ENCODE measurements at places on chromosomes 13 and 19.

- no peak for DNase-seq
These were observed 7.8 kb downstream of the DDX39A start for GRCh38 chr19:14411161-14411937.

GRCh38 chr13:39148513-39148961, 110.3 kb downstream of the NHLRC3 start:
- DNase-seq, result no peak

DNA sequence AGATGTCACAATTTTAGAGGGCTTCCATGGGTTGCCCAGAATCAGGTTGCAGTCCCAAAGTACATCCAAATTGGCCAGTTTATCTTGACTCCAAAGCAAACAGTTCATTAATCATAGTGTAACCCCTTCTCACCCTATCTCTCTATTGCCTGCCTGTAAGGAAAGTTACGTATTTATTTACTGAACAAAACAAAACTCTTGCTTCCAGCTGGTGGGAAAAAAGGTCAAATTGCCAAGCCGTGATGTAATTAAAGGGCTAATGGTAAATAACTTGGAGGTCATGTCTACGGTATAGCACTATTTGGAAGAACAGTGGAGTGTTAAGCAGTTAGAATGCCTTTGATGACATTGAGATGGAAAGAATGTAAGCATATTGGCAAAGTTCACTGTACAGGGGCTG, 214.0 kb downstream of the DLEU7 start:
- DNase-seq, result no peak

DNA sequence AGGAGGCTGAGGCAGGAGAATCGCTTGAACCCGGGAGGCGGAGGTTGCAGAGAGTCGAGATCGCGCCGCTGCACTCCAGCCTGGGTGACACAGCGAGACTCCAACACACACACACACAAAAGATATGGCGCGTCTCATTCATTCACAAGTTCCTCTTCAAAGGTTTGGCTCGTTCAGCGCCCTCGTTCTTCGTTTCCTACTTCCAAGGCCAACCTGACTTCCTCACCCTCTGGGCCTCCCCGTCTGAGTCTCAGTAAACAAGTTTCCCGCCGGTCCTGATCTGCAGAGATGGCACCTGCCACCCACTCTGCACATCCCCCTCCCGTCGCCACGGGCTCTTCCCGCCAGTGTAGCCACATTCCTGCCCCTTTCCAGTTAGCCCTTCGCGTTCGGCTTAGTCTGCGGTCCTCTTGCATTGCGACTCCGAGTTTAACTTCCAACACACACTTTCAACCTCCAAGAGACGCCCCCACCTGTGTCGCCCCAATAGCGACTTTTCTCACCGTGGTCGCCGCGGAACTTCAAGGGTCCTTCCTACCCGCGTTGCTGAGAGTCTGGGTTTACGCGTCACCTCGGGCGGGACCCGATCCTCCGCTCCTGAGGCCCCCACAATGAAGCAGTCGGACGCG, 1.3 kb upstream of the BSG start:
- DNase-seq, result no peak

DNA sequence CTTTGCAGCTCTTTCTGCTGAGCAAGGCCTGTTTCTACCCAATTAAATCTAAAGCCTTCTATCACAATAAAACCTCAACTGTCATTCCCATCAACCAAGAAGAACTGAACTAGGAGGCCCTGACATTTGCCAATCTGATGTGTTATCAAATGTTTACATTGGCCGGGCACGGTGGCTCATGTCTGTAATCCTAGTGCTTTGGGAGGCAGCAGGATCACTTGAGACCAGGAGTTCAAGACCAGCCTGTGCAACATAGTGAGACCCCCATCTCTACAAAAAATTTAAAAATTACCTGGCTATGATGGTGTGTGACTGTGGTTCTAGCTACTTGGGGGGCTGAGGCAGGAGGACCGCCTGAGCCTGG, 2.8 kb upstream of the FBXO17 start:
- DNase-seq, result no peak

GRCh38 chr19:16569609-16570320, 2.5 kb downstream of the SLC35E1 start:
- no peak for DNase-seq

GRCh38 chr19:31370216-31370615, 21.0 kb upstream of the TSHZ3 start:
- no peak for DNase-seq

GRCh38 chr19:1249298-1249989, 1.1 kb downstream of the MIDN start:
- peak; percentile 91 for DNase-seq

- DNase-seq, result no peak
These were observed 35.7 kb upstream of the TPM4 start for GRCh38 chr19:16040642-16041041.

- DNase-seq, result no peak
These were observed 70.2 kb downstream of the SPACA7 start for GRCh38 chr13:112446347-112446861.

DNA sequence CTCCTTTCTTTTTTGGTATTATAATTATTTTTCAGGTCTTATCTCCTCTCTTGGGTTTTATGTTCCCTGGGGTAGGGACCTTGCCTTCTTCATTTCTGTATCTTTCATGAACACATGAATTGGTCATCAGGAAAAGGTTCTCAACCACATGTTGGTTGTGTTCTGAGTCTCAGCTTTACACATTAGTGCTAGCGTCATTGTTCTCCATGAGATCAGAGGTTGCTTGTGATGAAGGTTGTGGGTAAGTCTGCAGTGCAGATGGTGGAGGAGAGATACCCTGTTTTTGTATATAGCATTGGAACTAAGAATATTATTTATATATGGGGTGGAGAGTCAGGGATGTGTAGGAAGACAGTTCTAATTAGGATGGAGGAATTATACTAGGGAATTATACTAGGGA, 24.5 kb upstream of the CEACAM8 start:
- no peak for DNase-seq

GRCh38 chr19:37936166-37936565, 29.2 kb downstream of the SIPA1L3 start:
- DNase-seq, result no peak

GRCh38 chr19:10433131-10433536, 12.8 kb downstream of the PDE4A start:
- DNase-seq, result no peak

DNA sequence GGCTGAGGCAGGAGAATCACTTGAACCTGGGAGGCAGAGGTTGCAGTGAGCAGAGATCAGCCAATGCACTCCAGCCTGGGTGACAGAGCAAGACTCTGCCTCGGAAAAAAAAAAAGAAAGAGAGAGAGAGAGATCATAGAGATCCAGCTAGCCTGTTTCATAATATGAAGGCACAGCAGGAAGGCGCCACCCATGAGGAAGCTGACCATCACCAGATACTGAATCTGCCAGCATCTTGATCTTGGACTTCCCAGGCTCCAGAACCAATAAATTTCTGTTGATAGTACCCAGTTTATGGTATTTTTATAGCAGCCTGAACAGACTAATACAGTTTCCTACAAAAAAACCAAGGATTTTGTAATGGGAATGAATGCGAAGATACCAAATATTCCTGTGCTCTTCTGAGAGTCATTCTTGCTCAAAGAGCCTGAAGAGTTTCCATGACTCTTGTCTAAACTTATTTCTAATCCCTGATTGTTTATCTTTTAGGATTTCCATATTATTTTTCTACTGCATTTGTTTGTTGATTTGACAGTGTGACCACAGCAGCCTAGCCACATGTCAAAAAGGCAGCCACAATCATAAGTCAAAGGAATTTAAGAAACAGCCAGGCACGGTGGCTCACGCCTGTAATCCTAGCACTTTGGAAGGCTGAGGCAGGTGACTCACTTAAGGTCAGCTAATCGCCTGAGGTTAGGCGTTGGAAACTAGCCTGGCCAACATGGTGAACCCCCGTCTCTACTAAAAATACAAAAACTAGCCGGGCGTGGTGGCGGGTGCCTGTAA, 37.7 kb upstream of the PDCD5 start:
- DNase-seq, result no peak

DNA sequence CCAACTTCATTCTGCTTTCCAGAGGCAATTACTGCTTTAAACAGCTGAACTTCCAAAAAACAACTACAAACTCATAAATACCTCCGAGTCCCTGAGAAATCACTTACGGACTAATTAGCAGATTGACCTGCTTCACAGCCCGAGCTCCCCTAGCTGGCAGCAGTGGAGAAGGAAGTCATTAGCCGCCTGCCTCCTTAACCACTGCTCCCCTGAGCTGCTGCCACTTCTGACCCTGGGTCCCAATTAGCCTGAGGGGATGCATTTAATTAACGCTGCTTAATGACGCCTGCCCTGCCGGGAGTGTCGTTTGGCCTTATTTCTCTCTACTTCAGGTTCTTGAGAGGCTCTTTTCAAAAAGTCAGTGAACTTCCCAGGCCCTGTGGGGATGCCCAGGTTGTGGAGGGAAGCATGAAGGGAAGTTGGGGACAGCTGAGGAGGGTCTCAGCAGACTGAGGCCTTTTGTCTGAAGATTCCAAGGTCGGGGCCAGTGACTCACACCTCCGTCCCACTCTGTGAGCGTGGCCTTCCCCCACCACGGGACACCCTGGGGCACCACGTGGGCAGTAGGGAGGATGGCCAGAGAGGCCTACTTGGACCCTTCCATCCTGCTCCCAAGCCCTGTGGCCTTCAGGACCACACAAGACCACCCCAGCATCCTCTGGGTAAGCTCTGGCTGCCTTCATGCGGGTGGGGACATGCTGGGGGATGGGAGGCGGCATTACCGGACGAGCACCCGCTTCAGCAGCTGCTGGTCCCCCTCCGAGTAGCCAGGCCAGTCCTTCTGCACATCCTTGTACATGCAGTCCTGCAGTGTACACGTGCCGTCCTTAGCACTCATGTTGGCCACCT, 19.8 kb upstream of the ISYNA1 start:
- no peak for DNase-seq

- no peak for DNase-seq
These were observed 113.3 kb upstream of the SPRY2 start for GRCh38 chr13:80454245-80454644.

DNA sequence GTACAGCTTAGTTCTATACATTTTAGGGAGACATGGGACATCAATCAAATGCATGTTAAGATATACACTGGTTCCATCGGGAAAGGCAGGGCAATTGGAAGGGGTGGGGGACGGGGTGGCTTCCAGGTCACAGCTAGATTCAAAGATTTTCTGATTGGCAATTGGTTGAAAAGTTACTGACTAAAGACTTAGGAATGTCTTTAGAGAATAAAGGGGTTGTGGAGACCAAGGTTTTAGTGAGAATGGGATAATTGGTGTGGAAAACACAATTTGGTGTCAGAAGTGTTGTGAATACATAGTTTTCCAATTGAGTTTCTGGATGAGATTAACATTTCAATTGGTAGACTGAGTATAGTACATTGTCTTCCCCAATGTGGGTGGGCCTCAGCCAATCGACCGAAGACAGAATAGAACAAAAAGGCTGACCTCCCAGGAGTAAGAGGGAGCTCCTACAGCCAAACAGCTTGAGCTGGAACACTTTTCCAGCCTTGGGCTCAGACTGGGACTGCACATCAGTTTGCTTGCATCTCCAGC, 988 bp upstream of the CCDC169 start:
- no peak for DNase-seq

GRCh38 chr19:27753622-27754021, 1459.3 kb downstream of the UQCRFS1 start:
- no peak for DNase-seq

DNA sequence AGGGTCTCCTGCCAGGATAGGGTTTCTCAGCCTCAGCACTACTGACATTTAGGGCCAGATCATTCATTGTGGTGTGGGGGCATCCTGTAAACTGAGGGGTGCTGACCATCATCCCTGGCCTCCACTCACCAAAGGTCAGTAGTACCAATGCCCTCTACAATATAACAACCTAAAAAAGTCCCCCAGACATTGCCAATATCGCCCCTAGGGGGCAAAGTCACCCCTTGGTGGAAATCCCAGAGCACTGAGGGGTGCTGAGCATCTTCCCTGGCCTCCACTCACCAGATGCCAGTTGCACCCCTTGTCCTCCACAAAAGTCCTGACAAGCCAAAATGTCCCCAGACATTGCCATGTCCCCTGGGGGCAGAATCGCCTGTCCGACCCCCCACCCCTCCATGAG, 21.6 kb downstream of the CPAMD8 start:
- no peak for DNase-seq

DNA sequence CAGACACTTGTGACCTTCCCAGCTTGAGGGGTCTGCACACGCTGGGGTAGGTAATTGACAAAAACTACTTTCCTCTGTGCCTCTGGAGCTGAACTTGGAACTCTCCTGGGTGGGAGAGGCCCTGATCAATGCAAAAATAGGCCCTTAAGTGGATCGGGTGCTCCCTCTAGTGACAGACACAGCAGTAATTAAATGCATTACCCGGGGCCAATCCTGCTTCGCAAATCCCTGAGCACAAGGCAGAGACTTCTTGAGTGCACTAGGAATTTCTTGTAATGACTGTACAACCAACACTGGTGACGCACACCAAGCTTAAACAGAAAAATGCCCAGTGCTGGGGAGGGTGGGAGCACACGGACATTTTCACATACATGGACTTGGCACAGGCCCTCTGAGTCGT, 10.6 kb upstream of the UBE2S start:
- DNase-seq, result no peak

DNA sequence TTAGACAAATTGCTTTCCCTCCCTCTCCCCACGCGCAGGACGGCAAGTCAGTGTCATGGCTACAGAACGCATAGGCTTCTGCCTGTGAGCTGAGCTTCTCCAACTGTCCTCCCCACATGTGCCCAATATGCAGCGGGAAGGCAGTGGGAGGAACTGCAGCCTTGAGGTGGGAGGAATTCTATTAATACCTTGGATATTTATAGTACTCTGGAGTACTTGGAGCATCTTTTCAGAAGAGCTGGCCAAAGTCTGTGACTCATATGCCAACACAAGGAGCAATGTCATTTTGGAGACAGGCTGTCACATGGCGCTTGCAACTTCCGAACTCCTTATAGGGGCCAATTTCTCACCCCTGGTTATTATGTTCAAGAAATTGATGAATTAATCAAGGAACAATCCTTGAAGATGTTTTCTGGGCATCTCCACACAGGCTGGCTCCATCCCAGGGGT, 245.0 kb upstream of the SERP2 start:
- no peak for DNase-seq

DNA sequence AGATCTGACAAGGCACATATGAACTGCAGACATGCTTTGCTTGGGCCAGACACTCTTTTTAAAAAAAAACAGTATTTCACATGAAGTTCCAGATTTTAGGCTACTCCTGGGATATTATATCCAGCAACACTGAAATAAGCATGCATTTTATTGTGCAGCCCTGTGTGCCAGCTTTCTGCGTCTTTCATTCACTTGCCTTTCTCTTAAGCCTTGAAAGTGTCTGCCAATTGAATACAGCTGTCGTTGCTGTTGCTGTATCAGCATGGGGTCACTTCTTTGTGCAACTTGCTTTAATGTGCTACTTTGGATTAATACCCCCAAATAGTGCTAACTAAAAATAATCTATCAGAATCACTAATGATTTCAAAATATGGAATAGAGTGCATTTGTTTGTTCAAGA, 657.8 kb downstream of the SLITRK6 start:
- no peak for DNase-seq

GRCh38 chr13:28623782-28624706, 34.9 kb upstream of the POMP start:
- DNase-seq, result no peak

- DNase-seq, result no peak
These were observed 270.0 kb upstream of the PCDH20 start for GRCh38 chr13:61685682-61686012.

- DNase-seq, result peak; percentile 50
These were observed 48.6 kb upstream of the GTF3A start for GRCh38 chr13:27375686-27376326.

- DNase-seq, result no peak
These were observed 20.5 kb upstream of the STRN4 start for GRCh38 chr19:46766569-46767317.

GRCh38 chr13:102907016-102907756, 61.4 kb downstream of the ERCC5 start:
- DNase-seq, result no peak

GRCh38 chr19:4878491-4878968, 11.1 kb upstream of the PLIN3 start:
- no peak for DNase-seq
